ENCODE measurements at places on chromosomes 7 and 10. TPM values are rescaled to one million over a fixed set of nuclear protein-coding genes. Genes with fewer than 3 reads are reported as not detected.

VWA2 gene
- 2.7 TPM for total RNA-seq

RAB11FIP2 gene
- 11.6 TPM for total RNA-seq

RBP4 gene
- 2.2 TPM for total RNA-seq

GBX1 gene
- total RNA-seq = 0.27 TPM

MRLN gene
- total RNA-seq = not detected

DYDC1 gene
- total RNA-seq = 0.50 TPM

GRB10 gene
- total RNA-seq = 66.0 TPM

ELFN1 gene
- 4.4 TPM for total RNA-seq

DNA sequence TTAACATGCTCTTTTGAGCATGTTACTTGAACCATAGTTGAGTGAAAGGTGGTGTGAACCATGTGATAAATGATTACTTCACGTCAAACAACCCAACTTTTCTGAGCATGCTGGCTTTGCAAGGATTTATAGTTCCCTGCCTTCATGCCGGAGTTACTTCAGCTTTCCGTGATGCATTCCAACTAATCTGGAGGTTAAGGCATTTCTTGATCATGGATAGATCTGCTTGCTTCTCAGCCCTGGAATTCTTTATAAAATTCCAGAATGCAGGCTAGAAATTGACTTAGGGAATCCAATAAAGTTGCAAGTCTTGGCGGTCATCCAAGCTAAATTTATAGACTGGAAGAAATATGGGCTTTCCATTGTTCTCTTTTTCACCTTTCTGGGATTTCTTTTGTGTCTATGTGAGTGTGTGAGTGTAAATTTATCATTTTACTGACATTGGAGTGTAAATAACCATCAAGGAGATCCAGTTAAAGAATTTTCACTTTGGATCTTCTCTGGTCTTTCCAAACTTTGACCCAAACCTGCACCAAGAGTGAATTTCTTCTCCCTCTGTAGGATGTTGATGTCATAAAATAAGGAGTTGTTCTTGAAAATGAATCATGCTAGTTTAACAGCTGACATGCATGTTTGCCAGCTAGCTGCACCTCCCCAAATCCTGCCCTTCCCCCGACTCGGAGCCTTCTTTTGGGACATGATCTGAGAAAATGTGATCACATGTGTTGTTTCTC, 289.0 kb downstream of the TWIST1 start:
- no peak for DNase-seq

- no peak for DNase-seq
Measured at GRCh38 chr7:80858141-80858903, 60.5 kb downstream of the SEMA3C start.

DNA sequence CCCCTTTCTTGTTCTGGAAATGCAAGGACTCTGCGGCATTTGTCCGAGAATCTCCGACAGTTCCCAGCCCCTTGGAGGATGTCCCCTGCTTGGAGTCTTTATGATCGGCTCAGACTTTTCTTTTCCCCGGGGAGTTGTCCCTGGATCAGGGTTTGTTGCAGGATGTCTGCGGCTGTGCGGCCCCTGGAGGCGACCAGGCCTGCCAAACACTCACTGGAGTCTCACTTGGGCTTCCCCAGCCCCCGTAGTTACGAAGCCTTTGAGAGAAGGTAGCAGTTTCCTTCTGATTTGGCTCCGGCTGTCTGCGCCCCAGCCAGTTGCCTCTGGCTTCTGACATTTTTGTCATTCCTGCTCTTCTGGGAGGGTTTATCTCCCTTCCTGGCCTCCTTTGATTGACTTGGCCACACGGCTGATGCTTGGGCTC, 16.1 kb downstream of the COL26A1 start:
- DNase-seq = peak; percentile 67

DNA sequence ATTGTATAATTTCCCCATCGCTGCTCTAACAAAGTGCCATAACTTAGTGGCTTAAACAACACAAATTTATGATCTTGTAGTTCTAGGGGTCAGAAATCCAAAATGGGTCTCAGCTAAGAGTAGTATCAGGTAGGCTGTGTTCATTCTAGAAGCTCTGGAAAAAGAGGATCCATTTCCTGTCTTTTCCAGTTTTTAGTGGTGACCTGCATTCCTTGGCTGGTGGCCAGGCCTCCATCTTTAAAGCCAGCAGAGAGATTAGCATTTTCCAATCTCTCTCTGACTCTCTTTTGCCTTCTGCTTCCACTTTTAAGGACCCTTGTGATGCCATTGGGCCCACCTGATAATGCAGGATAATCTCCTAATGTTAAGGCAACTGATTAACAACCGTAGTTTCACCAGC, 41.0 kb upstream of the C10orf120 start:
- DNase-seq = no peak

DNA sequence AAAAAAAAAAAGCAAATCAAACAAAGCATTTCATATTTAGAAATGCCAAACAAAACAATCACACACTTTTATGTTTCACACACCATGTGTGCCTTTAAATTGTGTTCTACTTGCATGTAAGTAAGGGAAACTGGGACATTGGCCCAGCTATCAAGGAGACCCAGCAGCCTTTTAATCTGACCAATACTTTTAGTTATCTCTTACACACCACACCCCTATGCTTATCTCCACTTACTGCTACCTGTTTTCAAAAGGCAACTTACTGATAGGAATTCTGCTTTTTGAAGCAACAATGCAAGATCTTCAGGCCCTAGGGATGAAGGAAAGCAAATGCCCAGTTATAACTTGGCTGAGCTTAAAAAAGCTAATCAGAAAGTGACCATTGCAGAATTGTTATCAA, 1244.8 kb upstream of the SORCS1 start:
- no peak for DNase-seq

DNA sequence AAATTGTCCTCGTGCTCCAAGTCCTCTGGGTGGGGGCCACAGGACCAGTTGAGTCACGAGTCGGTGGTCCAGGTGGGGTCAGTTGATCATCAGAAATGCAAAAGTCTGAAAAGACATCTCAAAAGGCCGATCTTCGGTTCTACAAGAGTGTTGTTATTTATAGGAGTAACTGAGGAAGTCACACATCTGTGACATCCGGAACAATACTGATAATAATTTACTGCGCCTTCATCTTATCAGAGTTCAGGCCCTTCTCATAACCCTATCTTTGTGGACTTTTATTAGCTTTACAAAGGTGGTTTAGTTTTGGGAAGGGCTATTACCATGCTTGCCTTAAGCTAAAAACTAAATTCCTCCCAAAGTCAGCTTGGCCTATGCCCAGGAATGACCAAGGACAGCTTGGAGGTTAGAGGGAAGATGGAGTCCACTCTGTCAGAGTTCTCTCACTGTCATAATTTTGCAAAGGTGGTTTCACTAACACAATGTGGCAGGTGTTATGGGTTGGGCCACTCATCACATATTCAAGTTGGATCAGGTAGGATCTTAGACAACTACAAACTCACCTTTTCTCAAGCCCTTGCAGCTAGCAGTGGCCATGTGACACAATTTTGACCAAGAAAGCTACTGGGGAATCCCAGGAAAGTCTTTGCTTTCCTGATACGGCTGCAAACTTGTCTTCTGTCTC, 54.7 kb upstream of the CHST3 start:
- DNase-seq = no peak

GRCh38 chr7:5396999-5397663, 26.5 kb downstream of the TNRC18 start:
- DNase-seq = no peak

DNA sequence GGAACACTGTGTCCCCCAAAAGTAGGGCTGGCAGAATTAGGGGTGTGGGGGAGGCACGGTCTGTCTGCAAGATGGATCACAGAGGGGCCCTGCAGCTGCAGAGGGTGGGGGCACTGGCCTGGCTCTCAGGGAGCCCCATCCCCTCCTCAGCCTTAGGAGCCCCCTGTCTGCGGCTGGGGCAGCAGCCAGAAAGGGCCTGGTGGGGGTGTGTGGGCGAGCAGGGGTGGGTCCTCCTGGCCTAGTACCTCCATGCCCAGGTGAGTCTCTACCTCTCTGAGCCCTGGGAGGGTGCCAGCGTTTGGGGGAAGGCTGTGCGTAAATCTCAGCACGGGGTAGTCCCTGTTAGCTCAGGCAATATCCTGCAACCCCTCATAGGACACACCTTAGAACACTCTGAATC, 280.5 kb upstream of the PPP2R2D start:
- no peak for DNase-seq

DNA sequence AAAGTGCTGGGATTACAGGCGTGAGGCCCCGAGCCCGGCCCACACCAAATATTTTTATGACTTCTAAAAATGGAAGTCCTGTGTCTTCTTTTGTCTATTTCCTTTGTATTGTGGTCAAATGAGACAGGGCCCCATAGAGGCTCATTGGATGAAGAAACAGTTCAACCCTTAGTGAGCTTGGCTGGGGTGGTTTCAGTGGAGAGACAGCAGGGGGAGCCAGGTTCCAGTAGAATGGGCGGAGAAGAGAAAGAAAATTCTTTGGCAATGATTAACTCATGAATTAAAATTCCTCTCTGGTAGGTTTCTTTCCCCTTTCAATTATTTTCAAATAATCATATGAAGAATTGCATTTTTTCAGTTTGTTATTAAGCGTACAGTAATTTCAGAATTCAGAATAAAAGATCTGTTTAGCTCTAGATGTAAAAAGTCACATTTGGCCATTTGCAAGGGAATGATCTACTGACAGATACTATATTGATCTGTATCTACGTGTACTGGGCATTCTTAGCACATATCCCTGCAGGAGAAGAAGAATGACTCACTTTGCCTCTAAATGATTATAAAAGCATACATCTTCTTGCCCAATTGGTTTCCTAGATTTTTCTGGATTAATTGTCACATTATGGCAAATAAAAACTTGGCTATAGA, 43.2 kb downstream of the PNLIPRP3 start:
- DNase-seq = peak; percentile 50
